ENCODE measurements at places on chromosomes 5 and 9. TPM values are rescaled to one million over a fixed set of nuclear protein-coding genes. Genes with fewer than 3 reads are reported as not detected.

The HRH2 gene
- total RNA-seq = 16.9 TPM

DNA sequence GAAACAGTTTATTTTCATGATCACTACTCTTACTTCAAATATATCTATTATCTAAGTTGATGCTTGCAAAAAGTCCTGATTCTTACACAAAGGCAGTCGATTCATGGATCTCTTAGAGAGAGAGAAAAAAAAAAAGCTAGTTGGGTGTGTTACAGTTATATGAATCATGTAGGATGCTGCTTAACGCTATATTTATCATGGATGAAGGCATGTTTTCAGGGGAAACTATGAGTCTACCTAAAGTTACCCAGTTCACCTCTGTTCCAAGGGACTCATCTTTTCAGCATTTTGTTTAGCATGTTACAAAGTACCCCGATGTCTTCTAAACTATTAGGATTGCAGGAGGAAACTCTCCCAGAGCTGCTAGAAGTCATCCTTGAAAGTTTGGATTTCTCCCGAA lies 13.5 kb downstream of the TMC1 start:
- DNase-seq = no peak

DNA sequence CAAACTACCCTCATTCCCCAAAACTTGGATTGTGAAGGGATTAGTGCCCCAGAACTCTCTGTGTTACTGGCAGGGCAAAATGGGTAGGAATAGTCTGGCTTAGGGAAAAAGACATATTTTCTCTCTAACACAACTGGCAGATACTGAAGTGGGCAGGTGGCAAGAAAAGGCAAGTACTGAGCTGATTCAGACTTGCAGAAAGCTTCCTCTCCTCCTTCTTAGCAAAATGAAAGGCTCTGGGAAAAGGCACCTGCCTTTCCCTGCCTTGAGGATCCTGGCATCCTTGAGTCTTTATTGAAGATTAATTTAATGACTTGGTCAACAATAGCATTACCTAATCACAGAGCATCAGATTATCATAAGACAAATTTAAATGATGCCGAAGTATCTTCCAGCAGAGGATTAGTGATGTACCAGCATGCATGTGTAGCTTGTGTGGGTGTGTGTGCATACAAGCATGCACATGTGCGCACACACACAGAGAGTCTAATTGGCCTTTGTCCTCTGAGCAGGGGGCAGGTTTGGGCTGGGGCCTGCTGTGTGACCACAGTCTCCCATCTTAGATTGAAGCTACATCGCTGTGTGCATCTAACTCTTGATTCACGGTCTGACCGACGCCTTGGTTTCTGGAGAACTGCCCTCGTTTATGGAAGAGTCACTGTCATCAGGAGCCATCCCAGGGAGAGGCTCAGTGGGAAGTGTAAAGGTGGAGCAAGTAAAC lies 294.8 kb downstream of the AOPEP start:
- DNase-seq = no peak

DNA sequence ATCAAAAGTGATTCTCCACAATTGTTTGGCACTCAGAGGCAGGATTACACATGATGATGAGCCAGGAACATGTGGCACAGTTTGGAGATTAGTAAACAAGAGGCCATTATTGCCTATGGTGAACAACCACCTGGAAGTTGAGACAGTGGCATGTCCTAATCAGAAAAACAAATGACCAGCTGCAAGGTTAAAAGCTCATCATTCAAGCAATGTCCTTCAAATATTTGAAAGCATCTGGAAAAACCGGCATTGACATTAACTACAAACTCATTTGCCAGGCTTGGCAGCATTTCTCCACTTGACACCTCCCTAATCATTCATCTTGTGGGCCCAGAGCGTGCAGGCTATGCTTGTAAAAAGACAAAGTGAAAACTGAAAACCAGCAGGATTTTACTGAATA lies 80.6 kb upstream of the MEGF10 start:
- no peak for DNase-seq

GRCh38 chr5:7857926-7858632 lies 7.1 kb upstream of the CFAP90 start:
- DNase-seq = peak; percentile 14

DNA sequence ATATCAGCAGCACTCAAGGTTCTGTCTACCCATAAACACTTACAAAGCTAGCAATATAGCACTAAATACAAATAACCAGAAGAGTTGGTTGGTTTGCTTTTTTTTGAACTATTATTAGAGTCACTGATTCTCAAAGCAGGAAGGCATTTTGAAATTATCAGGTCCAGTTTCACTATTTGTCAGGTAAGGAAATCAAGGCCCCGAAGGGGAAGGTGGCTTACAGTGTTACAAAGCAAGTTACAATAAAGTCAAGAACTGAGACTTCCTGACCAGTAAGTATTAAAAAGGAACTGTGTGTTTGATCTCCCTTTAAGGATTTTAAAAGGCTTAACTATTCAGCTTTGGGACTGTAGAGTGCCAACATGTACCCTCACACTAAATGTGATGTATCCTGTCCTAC lies 10.8 kb downstream of the C5orf15 start:
- no peak for DNase-seq

All from activated CD4-positive, alpha-beta T cell treated with anti-CD3 and anti-CD28 coated beads for 36 hours (primary cell).